CD8-positive, alpha-beta memory T cell (primary cell): ENCODE measurements at places on chromosomes 6 and 20.

GRCh38 chr20:22807646-22808244, 223.4 kb upstream of the FOXA2 start:
- H3K4me1 ChIP-seq: no peaks in the 10 kb centered on the region
- H3K36me3 ChIP-seq: no peaks in the 10 kb centered on the region
- no peak for DNase-seq
- H3K4me3 ChIP-seq: no peak overlapping the region

GRCh38 chr6:15864038-15864707, 201.3 kb upstream of the DTNBP1 start:
- no peak overlapping the region for H3K4me3 ChIP-seq
- H3K27me3 ChIP-seq: no peaks in the 10 kb centered on the region
- no peaks in the 10 kb centered on the region for H3K36me3 ChIP-seq
- DNase-seq: no peak

GRCh38 chr6:141443668-141444289, 688.9 kb upstream of the GJE1 start:
- no peak overlapping the region for H3K27ac ChIP-seq
- no peak overlapping the region for H3K4me3 ChIP-seq
- no peaks in the 10 kb centered on the region for H3K27me3 ChIP-seq
- no peak for DNase-seq
- no peaks in the 10 kb centered on the region for H3K36me3 ChIP-seq

DNA sequence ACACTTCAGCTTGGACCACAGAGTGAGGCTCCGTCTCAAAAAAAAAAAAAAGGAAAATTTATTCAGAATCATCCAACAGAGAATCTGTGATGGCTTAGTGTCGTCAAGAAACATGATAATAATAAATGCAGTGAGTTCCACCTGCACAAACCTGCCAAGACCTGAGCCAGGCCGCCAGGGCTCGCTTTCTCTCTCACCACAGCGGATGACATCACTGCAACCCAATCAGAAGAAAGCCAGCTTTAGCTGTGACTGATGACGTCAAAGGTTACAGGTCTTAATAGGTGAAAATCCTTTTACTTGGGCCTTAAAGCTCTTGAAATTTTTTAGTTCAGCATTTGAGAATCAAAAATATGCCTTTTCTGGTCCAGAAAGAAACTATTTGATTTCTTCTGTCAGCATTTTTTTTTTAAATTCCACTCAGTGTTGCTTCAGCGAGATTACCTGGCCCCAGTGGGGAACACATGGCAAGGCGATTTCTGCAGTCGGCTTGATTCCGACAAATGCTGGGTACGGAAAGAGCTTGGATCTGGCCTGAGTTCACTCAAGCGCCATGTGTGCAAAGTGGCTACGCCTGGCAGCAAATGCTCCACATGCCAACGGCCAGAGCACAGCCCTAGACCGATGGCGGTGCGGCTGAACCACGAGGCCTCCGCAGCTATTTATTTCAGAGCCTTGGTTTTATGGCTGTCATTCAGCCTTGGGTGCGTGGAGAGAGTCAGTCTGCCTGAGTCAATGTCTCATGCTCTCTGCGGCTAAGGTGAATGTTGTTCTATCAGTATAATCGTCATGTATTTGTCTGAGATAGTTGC, 105.7 kb upstream of the QKI start:
- no peak for DNase-seq
- no peak overlapping the region for H3K27ac ChIP-seq
- no peaks in the 10 kb centered on the region for H3K36me3 ChIP-seq
- H3K4me3 ChIP-seq: no peak overlapping the region
- H3K4me1 ChIP-seq: no peaks in the 10 kb centered on the region
- no peaks in the 10 kb centered on the region for H3K27me3 ChIP-seq

GRCh38 chr6:42038811-42039408, 11.4 kb upstream of the TAF8 start:
- peaks cover 79% of the 10 kb centered on the region for H3K4me1 ChIP-seq
- H3K36me3 ChIP-seq: peaks cover 9% of the 10 kb centered on the region
- H3K4me3 ChIP-seq: peak overlapping the region; percentile 59

DNA sequence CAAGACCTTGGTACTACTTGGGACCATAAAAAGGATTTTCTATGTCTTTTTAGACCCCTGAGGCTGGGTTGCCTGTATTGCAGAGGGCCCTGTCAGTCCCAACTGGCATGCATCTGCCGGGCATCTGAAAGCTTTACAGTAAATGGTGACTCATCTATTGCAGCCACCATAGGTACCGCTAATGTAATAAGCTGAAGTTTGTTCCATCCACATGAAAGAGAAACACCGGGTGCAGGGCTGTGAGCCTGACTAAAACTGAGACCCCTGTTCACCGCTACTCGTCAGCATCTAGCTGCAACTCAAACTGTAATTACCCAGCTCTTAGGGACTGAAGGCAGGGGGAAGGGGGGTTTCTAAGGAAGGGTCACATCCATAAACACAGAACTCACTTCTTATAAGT, 49.5 kb downstream of the TRERF1 start:
- H3K4me1 ChIP-seq: peaks cover 56% of the 10 kb centered on the region
- no peaks in the 10 kb centered on the region for H3K27me3 ChIP-seq
- no peaks in the 10 kb centered on the region for H3K36me3 ChIP-seq
- H3K4me3 ChIP-seq: no peak overlapping the region
- no peak for DNase-seq

- H3K4me3 ChIP-seq: no peak overlapping the region
- H3K27ac ChIP-seq: no peak overlapping the region
- peaks cover 7% of the 10 kb centered on the region for H3K4me1 ChIP-seq
- no peak for DNase-seq
- H3K36me3 ChIP-seq: no peaks in the 10 kb centered on the region
Measured at GRCh38 chr20:37911838-37912281, 8.9 kb downstream of the VSTM2L start.

GRCh38 chr20:63498960-63499337, at the start of gene EEF1A2:
Gene EEF1A2, minus strand, starts transcription at chr20:63499083. Its CDS starts 1,320 bp downstream, at chr20:63497763.
- H3K36me3 ChIP-seq: no peaks in the 10 kb centered on the region
- DNase-seq: peak; percentile 45
- no peak within 1 kb of the TSS for H3K27ac ChIP-seq
- H3K4me1 ChIP-seq: peaks cover 8% of the 10 kb centered on the region
- no peak within 1 kb of the TSS for H3K4me3 ChIP-seq

DNA sequence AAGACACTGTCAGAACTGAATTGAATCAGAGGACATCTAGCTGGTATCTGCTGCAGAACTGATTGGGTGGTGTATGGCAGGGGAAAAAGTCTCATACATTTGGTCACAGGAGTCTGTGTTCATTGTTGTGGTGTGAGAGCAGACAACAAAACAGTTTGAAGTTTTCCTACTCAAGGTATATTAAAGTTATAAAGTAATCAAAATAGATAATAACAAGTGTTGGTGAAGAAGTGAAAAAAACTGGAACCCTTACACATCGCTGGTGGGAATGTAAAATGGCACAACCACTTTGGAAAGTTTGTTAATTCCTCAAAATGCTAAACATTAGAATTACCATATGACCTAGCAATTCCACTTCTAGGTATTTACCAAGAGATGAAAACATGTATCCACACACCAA, 24.7 kb downstream of the SRPK1 start:
- H3K4me1 ChIP-seq: no peaks in the 10 kb centered on the region
- no peaks in the 10 kb centered on the region for H3K27me3 ChIP-seq
- H3K4me3 ChIP-seq: no peak overlapping the region
- H3K36me3 ChIP-seq: peaks cover 7% of the 10 kb centered on the region
- no peak for DNase-seq

DNA sequence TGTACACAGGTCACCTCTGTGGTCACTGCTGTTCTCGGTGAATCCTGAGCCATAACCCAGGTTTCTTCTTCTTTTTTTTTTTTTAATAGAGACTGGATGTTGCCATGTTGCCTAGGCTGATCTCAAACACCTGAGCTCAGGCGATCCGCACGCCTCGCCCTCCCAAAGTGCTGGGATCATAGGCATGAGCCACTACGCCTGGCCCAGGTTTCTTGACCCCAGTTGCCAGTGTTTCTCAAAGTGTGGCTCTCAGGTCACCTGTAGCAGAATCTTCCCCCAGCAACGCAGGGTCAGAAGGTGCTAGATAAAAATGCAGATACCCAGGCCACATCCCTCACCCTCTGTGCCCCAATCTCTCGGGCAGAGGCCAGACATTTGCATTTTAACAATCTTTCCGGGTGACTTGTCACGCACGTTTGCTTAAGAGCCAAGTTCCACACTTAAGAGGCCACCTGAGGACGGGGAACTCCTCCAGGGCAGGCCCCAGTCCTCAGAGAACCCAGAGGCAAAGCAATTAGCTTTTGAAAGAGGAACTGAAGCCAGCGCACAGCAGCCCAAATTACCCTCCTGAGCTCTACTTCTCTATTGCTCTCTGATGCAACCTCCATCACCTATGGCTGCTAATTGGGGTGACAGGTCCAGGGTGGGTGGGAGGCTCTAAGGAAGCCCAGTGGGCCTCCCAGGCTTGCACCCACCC, 81.8 kb downstream of the NFATC2 start:
- no peak overlapping the region for H3K4me3 ChIP-seq
- no peak for DNase-seq
- H3K36me3 ChIP-seq: peaks cover 30% of the 10 kb centered on the region
- H3K27ac ChIP-seq: no peak overlapping the region
- no peaks in the 10 kb centered on the region for H3K27me3 ChIP-seq
- H3K4me1 ChIP-seq: peaks cover 10% of the 10 kb centered on the region

DNA sequence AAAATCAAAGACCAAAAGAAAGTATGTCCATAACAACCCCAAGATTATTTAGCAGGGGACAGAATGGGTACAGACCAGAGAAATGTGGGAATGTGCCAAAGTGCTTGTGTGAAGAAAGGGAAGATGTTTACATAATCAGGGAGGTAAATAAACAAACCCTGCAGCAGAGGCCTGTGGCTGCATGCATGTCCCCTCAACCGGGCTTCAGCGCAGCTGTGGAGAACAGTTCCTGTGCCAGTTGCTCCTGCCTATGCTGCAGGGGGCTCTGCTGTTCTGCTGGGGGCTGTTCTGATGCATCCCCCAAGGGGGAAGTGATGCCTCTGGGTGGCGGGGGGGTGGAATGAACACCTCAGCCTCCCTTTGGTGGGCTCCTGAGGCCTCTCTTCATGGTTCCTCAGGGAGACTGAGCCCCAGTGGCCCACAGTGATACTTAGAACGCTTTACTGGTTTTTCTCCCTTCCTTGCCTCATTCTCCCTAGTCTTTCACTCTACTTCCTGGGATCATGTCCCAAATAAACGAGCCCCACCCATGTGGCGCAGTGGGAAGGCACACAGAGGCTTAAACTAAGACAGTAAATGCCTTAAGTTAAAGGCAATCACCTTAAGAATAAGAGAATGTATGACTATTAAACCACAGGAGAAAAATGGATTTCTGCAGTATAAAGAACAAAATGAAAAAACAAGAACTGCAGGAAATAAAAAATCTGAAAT, 23.0 kb downstream of the RAB23 start:
- H3K4me1 ChIP-seq: no peaks in the 10 kb centered on the region
- no peak overlapping the region for H3K27ac ChIP-seq
- H3K4me3 ChIP-seq: no peak overlapping the region
- H3K36me3 ChIP-seq: no peaks in the 10 kb centered on the region

GRCh38 chr6:1379017-1379787, 10.2 kb upstream of the FOXF2 start:
- H3K4me3 ChIP-seq: no peak overlapping the region
- H3K4me1 ChIP-seq: peaks cover 8% of the 10 kb centered on the region
- no peak overlapping the region for H3K27ac ChIP-seq
- DNase-seq: no peak

DNA sequence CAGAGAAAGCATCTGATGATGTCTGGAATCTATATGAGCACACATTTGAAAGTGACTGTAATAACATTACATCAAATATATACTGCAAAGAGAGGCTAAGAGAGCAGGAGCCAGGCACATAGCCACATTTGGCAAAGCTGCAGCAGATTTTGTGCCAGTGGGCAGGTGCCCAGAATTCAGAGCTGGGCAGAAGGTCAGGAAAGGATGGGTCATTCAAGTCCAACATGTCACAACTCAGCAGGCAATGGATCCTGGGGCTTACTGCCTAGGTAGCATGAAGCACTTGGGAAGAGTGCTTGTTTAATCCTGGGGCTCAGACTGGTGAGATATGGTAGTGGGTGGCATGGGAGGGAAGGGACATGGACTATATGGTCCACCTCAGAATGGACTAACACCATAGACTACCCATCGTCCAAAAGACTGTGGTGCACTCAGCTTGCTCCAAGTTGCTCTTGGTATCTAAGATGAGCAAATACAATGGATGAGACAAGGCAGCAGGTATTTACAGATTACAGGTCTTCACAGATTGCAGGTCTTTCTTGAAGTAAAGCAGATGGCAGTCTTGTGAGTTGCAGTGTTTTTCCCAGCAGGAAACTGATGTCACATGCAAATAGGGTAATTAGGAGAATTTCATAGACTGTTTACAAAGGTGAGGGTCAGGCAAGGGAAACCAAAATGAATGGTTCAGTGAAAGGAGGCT, 31.2 kb upstream of the SHLD1 start:
- no peak for DNase-seq
- no peaks in the 10 kb centered on the region for H3K27me3 ChIP-seq
- H3K36me3 ChIP-seq: no peaks in the 10 kb centered on the region
- peaks cover 19% of the 10 kb centered on the region for H3K4me1 ChIP-seq
- H3K27ac ChIP-seq: no peak overlapping the region
- H3K4me3 ChIP-seq: no peak overlapping the region

DNA sequence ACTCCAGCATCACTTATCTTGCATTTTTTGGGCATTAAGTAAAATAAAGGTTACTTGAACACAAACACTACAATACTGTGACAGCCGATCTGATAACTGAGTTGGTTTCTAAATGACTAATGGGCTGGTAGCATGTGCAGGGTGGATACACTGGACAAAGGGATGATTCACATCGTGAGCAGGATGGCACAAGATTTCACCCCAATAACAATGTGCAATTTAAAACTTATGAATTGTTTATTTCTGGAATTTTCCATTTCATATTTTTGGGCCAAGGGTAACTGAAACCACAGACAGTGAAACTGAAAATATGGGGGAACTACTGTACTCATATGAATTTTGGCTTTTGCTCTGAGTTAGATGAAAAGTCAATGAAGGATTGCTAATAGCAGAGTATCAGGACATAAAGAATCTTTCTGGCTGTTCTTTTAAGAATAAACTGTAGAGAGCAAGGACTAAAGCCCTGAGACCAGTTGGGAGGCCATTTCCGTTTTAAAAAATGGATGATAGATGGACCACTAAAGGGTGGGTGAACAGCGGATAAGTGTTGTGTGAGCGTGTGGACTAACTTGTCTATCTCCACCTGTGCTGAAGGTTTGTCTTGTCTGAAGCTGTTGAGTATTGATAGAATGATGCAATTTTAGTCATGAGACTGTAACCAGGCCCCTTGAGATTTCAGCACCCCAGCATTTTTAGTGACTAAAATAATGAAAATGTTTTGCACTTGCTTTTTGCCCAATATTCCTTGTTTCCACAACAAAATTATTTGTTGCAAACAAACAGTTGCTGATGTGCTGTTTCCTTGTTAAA, 8.2 kb downstream of the SPINT3 start:
- no peaks in the 10 kb centered on the region for H3K4me1 ChIP-seq
- no peak overlapping the region for H3K4me3 ChIP-seq
- no peaks in the 10 kb centered on the region for H3K36me3 ChIP-seq
- no peaks in the 10 kb centered on the region for H3K27me3 ChIP-seq
- H3K27ac ChIP-seq: no peak overlapping the region
